Stimulated activated CD4-positive, alpha-beta T cell treated with anti-CD3 and anti-CD28 coated beads, Interleukin-15, amount 100 ng/mL, for 24 hours (primary cell): ENCODE measurements at places on chromosomes 13 and 19.

DNA sequence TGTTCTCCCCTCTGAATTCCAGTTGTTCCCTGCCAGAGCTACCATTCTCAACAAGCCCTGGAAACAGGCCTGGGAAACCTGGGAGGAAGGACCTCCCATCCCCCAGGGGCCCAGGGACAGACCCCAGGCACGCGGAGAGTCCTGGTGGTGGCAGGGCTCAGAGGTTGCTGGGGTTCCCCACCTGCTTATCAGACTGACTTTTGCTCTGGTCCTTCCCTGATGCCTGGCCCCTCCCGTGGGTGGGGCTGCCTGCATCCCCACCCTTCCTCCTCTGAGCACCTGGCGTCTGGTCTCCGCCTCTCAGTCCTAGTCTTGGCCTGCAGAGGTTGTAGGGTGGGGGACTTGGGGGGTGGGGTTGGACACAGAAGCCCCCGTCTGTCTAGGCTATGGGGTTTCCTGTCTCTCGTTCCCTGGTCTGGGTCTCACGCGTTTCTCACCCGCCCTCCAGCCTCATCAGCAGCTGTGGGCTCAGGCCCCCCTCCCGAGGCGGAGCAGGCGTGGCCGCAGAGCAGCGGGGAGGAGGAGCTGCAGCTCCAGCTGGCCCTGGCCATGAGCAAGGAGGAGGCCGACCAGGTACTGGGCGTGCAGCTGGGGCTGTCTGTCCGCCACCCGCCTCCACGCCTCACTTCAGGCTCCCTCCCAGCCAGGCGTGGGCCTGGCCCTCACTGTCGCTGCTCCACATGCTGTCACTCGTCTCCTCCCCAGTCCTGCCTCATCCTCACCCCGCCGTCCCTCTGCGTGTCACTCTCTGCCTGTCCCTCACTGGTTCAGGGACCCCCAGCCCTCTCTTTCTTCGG is 13.6 kb downstream of the EPN1 start:
- no peak for DNase-seq

DNA sequence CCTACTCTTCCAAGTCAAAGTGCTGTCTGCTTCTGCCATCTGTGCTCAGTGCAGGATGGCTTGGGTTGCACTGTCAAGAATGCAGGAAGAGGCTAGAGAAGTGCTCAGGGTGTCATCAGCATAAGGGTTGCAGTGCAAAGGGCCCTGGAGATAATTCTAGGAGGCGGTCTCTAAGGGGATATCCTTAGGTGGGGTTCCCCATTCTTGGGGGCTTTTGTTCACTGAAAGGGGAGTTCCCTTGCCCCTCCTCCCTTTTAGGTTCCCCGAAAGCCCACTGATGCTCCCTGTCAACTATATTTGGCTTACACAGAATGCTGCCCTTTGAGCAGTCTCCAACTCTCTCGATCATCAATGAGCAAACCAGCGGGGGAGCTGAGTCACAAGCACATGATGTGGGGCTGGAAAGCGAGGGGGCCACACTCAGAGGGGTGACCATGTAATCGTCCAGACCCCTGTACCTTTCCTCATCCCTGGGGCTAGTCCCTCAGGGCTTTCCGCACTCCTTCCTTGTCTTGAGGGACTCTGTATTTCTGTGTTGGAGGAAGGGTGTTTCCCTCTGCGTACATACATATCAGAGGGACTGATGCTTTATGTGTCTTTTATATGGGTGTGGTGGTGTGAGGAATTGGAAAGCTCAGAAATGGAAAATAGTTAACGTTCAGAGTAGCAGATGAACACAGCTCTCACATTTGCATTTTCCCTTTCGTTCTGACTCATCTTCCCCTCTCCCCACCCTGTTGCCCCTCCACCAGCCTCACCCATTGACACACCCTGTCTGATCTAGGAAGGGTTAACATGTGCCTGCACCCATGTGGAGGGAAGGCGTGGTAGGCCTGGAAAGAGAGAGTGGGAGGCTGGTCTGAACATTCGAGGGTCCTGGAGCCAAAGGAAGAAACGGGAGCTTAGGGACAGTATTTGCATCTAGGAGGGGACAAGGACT is 6.7 kb downstream of the ZBTB32 start:
- peak; percentile 83 for DNase-seq

DNA sequence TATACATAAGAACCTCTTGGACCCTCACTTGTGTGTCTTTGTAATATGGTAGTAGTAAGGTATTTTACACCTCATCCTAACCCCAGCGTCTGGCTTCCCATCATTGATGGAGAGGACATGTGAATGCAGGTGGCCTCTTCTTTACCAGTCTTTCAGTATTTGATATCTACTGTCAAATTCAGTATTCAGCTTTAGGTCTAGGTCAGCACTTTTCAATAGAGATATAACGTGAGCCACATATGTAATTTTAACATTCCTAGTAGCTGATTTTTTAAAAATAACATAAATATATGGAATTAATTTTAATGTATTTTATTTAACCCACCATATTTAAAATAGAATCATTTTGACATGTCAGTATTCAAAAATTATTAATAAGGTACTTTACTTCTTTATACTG is 2.9 kb downstream of the RAP2A start:
- no peak for DNase-seq

GRCh38 chr19:3398114-3398899 is 31.9 kb downstream of the NFIC start:
- no peak for DNase-seq

DNA sequence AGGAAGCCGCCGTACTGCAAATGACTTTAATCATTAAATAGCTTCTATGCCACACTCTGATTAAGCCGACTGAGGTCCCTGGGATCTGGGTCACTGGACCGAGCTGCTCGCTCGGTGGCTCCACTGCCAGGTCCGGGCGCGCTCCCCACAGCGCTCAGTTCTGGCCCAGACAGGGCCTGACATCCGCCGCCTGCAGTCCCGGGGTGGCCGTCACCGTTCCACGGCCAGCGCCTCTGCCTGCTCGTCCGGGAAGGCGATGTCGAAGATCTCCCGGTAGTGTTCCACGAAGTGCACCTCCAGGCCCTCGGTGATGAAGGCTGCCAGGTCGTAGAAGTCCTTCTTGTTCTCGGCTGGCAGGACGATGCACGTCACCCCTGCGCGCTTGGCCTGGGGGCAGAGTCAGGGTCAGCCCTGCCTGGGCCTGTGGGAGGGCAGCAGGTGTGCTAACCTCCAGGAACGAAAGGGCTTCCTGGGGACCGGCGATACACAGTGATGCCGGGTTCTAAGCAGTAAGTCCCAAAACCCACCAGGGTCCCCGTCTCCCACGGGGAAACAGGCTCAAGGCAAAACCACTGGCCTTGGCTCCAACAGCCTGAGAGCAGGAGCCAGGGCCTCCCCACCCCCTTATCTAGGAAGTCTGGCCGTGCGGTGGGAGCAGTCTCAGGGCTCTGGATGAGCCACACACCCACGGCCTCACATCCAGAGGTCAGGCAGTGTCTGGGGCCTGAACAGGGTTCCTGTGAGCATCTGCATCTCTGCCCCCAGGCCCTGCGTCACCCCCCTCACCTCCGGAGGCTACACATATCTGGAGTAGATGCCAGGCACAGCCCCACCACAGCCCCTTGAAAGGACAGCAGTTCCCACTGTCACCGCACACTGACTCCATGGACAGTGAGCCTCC is 2.0 kb downstream of the RPL36 start:
- DNase-seq = peak; percentile 54

DNA sequence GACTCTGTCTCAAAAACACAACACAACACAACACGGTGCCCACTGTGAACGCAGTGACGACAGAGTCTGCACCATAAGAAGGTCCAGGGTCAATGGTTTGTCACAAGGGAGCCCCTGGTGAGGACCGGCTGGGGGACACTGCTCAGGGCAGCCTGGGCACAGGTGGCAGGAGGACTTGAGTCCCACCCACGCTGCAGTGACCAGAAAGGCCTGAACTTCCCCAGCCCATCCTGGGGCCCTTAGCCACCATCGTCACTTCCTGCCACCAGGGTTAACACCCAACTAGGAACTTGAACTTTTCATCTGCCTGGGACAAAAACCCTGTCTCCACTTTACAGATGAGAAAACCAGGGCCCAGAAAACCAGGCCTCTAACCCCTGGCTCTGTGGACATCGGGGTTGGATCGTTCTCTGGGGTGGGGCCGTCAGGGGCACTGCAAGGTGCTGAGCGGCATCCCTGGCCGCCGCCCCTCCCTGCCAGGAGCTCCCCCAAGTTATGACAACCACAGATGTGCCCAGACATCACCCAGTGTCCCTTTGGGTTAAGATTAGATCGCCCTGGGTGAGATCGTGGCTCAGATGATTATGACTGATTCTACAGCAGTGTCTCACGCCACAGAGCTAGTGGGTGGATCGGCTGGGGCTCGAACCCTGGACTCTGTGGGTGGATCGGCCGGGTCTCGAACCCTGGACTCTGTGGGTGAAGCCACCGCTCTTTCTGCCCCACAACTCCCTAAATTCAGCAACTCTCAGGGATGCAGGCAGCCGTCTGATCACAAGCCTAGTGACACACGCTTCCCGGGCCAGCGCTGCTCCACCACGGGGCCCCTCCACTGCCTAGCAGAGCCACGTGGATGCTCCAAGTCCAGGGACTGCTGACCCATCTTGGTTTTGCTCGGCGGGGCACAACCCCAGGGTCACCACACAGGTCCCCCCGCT is 14.0 kb downstream of the MOB3A start:
- peak; percentile 62 for DNase-seq

GRCh38 chr19:1445185-1445931 is 4.6 kb upstream of the APC2 start:
- peak; percentile 83 for DNase-seq

DNA sequence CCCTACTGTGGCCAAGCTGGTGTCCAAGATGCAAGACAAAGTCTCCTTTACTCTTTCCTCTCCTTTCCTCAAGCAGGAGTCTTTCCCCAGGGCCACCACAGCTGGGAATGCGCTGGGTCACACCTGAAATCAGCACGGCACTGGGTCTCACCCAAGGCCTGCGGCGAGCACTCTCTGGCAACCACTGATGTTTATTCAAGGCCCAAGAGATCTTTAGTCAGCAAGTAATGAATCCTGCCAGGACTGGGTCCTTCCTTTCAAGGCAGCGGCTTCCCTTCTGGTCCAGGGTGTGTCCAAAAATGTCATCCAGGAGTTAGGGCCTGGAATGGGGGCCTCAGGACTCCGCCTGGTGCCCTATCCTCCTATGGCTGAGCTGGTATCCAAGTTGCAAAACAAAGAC is 24.1 kb downstream of the BLOC1S3 start:
- DNase-seq = no peak

- DNase-seq = no peak
Observed at GRCh38 chr19:6270822-6271221, 9.0 kb downstream of the MLLT1 start.

- no peak for DNase-seq
Observed at GRCh38 chr19:31280287-31281006, 68.8 kb downstream of the TSHZ3 start.

GRCh38 chr13:66992183-66992582 is 238.0 kb downstream of the PCDH9 start:
- DNase-seq = no peak

DNA sequence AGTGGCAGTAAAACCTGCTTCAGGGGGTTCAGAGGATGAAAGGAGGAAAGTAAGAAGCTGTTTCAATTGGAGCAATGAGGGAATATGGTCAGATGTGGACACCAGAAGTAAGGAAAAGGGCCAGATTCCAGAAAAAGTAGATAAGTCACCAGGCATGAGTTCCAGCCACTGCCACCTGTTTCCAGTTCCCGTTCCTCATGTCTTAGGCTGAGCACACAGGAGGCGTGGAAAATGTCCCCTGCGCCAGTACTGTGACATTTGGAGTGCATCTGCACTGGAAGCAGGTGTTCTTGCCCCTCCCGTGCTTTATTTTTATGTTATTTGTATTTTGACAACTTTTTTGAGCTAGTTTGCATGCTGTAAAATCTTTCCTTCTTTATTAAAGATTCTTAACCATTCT is 25.3 kb downstream of the LMO7 start:
- no peak for DNase-seq

GRCh38 chr19:8501981-8502380 is 459 bp downstream of the PRAM1 start:
- DNase-seq = no peak

GRCh38 chr13:26308836-26309235 is 54.9 kb downstream of the CDK8 start:
- no peak for DNase-seq

DNA sequence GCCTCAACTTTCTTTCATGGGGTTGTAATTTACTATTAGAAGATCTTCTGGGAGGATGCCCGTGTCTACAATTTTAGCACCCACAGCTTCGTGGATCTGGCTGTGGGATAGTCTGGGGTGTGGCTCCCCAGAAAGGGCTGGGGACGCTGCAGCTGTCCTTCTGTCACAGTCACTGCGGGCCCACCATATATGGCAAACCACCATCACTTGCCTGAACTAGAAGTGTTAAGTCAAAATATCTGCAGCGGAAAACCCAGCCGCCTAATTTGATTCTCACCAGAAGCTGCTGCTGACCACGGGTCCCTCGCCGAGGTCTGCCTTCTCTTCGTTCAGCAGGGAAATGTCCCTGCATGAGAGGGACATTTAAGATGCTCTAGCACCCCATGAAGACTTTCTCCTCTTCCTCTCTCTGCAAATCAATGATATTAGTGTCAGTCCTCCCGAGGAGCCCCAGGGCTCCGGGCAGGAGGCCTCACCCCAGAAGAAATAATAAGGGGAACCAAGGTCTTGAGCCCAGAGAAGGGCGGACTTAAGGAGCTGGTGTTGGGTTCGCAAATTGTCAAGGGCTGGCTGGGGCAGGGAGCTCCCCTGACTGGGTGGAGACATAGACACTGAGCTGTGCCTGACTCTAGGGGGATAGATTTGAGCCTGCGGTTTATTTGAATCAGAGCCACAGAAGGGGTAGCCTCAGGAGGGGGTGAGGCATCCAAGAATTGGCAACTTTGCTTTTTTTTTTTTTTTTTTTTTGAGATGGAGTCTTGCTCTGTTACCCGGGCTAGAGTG is 3.0 kb upstream of the MATK start:
- no peak for DNase-seq

DNA sequence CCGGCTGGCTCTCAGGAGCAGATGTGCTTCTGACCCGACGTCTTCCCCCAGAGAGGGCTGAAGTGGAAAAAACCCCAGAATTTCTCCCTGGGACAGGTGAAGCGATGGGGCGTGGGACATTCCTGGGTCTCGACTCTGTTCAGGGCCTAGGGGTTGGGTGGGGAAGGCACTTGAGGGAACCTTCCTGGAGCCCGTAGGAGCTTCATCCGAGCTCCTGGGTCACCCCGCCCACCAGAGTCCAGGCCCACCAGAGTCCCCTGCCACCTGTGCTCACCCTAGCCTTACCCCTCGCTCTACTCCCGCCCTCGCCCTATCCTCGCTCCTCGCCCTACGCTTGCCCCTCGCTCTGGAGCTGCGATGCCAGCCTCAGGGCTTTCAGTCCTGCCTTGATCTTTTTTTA is 23.2 kb downstream of the EPN1 start:
- DNase-seq = no peak

DNA sequence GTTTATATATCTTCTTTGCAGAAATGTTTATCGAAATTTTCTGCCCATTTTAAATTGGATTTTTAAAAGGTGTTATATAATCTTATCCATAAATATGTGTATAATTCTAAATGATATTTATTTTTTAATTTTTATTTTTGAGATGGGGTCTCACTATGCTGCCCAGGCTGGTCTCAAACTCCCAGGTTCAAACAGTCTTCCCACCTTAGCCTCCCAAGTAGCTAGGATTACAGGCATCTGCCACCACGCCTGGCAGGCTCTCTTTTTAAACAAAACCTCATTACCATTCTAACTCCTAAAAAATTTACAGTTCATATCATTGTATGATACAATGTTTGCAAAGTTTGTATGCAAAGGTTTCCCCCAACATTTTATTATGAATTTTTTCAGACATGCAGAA is 7.2 kb downstream of the LGALS7B start:
- no peak for DNase-seq

GRCh38 chr13:39913928-39914327 is 258.5 kb downstream of the COG6 start:
- DNase-seq = no peak

- peak; percentile 15 for DNase-seq
Observed at GRCh38 chr13:60583911-60584753, 187.1 kb downstream of the TDRD3 start.
